ENCODE measurements at places on chromosomes 12 and 14.

DNA sequence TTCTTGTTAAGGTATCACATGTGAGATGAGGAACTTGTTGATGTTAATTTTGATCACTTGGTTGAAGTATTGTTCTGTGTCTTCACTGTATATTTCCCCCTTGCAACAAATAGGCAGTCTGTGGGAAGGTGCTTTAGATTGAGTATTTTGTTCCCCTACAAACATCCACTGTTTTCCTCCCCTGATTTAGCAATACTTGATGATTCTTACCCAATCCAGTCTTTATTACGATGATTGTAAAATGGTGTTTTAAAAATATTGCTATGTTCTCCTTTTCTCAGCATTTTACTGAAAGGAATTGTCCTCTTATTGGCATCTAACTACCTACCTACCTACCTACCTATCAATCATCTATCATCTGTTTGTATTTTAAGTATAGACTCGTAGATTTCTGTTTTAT is 66.3 kb downstream of the ETNK1 start:
- no peak for DNase-seq

DNA sequence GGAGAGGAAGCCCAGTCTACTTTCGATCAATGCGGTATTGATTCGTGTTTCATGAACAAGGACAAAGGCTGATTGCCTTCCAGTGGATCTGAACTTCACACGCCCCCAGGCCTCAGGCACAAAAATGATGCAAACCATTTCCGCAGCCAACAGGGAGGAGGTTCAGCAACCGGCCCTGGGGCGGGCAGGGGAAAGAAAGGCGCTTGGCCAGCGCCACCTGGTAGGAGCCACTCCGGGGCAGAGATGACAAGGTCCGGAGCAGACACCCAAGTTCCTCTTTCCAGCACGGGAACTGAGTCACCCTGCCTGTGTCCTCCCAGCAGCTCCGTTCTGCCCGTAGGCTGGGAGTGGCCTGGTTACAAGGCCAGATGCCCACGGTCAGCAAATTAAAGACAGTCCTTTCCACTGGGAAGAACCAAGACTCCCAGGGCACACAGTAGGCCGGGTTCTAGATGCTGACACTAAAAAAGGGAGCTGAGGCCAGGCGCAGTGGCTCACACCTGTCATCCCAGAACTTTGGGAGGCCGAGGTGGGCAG is 136.3 kb downstream of the SCARB1 start:
- no peak for DNase-seq

- DNase-seq, result no peak
These were observed 114.1 kb downstream of the SLC15A4 start for GRCh38 chr12:128709660-128710059.

- no peak for DNase-seq
These were observed 84.9 kb upstream of the OTX2 start for GRCh38 chr14:56895154-56895553.

DNA sequence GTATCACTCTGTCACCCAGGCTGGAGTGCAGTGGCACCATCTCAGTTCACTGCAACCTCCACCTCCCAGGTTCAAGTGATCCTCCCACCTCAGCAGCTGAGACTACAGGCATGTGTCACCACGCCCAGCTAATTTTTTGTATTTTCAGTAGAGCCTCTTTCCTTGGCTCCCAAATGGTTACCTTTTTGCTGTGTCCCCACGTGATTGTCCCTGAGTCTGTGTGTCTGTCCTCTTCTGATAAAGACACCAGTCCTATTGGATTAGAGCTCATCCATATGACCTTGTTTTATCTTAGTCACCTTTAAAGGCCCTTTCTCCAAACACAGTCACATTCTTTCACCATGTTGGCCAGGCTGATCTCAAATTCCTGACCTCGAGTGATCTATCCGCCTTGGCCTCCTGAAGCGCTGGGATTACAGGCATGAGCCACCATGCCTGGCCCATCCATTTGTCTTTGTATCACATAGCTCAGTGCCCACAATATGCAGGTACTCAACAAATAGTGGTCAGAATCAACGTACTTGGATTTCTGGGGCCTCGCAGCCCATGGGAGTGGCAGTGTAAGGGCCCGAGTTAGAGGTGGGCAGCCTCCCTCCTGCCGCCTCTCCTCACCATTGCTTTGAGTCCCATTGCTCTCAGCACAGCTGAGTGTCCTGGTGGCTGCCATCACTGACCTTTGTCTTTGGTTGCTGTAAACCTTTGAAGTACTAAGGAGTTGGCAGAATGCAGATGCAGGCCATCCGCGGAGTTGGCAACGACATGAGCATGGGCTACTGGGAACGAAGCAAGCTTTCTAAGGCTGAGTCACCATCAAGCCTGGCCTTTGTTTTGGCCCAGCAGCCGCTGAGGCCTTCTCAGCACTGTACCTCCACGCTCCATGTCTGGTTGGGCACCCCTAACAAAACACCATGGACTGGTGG is 9.3 kb downstream of the TPCN1 start:
- DNase-seq, result no peak

GRCh38 chr12:50637870-50638481 is 125.9 kb upstream of the ATF1 start:
- no peak for DNase-seq

GRCh38 chr14:73797543-73798265 is 53.9 kb upstream of the PTGR2 start:
- no peak for DNase-seq

GRCh38 chr12:19402743-19403431 is 36.4 kb upstream of the AEBP2 start:
- no peak for DNase-seq

- DNase-seq, result no peak
These were observed 255.8 kb downstream of the CCDC91 start for GRCh38 chr12:28446031-28446430.

DNA sequence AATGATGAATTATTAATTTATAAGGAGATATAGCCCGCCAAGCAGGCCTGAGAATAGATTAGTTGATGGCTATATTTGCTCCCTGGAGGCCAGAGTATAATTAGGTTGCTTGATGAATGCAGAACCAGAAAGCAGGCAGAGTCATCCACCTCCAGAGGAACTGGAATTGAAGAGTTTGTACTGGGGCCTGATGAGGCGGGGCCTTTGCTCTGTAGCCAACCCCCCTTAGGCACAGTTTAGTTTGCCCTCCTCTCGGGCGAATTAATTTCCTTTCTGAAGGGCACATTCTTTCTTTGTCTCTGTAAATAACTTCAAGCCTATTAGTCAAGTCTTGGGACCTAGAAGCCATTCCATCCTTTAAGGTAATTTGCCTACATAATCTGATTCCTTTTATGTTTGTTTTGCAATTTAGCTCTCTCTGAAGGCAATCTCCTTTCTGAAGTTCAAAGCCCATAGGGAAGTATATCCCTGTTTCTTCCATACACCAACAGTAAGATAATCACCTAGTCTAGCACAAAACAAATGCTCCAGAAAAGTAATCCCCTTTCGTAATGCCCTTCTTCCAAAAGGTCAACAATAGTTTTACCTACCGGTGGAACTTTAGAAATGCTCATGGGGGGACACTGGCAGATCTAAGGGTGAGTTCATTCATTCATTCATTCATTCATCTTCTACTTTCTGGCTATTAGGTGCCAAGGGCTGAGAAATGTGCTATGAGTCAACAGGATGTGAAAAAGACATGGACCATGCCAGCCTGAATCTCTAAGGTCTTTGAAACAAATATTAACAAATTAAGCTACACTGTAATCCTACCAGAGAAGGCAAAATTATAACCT is 84.8 kb upstream of the NUDT4 start:
- no peak for DNase-seq

- no peak for DNase-seq
These were observed 2.9 kb upstream of the BIN2 start for GRCh38 chr12:51326698-51327439.

- DNase-seq, result no peak
These were observed 17.1 kb upstream of the SP7 start for GRCh38 chr12:53353257-53353655.

DNA sequence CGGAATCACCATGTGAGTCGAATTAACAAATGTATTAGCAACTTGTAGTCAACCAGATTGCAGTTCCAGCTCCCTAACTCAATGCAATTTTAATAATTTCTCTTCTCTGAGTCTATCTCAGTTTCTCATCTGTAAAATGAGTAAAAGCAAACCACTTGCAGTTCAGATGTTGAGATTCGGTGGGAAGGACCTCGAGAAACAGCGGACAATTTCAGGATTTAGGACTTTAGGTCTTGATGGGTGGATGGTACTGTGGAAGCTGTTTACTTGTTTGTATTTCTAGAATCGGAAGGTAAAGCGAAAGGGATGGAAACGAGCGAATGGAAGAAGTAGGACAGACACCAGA is 510 bp upstream of the TTC8 start:
- no peak for DNase-seq

DNA sequence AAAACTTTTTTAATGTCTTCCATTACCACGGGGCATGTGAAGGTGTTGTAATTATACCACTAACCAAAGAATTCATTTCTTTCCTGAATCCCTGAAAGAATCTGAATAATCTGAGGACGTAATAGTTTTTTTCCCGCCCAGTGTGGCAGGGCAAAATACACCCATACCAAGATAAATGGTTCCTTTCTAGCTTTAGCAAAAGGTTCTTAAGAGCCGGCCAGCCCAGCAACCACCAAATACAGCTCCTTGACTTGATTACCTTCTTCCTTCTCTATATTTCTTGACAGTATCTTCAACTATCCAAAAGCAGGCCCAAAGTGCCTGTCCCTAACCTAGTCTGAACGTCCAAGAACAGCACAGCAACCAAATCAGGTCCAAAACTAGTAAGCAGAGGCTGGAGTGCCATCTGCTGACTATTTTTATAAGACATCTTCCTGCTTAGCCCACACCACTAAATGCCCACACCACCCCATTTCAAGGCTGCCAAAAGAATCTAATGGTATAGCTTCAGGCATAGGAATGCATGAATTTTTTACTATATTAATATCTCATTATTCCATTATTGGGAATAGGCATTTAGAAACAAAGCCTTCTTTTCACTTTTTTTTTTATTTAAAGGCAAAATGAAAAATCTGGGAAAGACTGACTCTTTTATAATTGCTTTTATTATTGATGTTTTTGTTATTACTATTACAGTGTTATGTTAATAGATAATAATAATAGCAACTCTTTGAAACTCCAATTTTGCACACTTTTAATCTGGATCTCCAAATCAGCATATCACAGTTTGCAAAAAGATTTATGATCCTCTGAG is 524.4 kb downstream of the MED13L start:
- DNase-seq, result peak; percentile 43

- no peak for DNase-seq
These were observed 46.7 kb downstream of the TNFAIP2 start for GRCh38 chr14:103169954-103170353.

- no peak for DNase-seq
These were observed 4.0 kb downstream of the ACVRL1 start for GRCh38 chr12:51911307-51911706.

GRCh38 chr14:65506801-65507200 is 94.3 kb downstream of the FUT8 start:
- DNase-seq, result no peak

GRCh38 chr12:14992673-14993072 is 19.8 kb downstream of the PDE6H start:
- no peak for DNase-seq

DNA sequence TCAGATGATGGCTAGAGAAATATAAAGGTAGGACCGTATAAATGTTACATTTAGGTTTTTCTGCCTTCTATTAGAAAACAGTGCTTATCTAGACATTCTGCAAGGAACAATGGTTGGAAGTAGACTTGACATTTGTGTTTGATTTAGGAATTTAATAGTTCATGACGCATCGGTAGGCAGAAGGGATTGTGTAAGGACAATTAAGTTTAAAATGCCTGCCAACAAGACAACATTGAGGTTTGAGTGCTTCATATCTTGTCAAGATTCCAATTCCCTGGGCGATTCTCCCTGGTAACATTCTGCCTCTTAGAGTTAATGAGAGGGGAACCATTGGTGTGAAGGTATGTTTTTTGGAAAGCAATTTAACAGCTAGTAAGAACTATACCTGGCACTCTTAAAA is 186.8 kb upstream of the RBM19 start:
- DNase-seq, result no peak

DNA sequence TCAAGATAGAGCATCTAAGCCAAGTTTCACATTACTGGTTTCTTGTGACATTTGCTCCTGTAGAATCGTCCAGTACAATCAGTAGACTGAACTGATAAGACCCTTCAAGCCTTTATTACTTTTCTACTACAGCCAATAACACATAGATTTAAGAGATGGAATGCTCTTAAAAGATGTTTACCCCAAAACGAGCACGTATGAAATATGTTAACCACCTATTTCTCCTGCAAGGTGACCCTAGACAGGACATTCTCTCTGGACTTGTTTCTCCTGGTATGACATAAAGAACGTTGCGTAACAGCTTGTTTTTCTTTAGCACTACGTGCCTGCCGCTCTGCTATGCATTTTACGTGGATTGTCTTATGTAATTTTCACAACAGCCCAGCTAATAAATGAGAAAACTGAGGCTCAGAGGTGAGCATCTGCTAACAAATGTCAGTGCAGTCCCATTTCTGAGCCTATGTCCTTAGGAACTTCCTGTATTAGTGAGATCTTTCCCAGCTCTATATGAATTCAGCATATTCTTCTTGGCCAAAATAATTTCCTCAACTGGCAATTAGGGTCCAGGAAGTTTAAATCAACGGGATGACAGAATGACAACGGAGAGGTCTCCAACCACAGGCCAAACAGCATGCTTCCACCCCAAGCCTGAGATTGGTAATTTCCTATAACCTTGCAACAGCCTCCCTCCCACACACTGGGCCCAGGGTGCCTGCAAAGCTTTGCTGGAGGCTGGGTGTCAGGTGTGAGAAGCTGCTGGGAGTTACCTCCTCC is 3.7 kb downstream of the NFKBIA start:
- DNase-seq, result no peak

DNA sequence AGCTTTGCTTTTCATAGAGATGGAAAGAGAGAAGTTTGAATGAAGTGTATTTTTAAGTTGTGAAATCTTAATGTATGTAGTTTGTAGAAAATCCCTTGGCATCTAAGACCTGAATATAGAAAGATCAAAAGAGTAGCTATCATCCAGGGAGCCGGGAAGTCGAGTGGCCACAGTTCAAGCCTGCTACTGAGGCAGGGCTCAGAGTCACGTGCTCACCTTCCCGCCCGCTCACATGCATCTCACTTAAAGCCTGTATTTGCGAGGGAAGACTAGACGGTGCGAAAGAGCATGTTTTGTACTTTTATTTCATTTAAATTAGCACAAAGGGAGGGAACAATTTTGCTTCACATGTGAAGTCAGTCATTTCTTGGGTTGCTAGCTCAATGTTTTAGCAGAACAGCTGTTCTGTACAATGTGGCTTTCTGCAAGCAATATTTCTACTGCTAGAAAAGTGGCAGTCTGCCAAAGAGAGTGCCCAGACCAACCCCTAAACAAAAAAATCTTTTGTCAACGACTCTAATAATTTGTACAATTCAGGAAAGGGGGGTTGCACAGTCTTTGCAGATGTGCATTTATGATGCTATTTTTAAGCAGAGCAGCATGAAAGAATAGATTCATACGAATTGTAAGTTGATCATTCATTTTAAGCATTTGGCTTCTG is 290.7 kb downstream of the NPAS3 start:
- DNase-seq, result no peak

GRCh38 chr14:75984674-75985073 is 889 bp upstream of the IFT43 start:
- no peak for DNase-seq
